Esophagus muscularis mucosa (tissue), 4 donors: ENCODE measurements at places on chromosomes 2 and 18. TPM values are rescaled to one million over a fixed set of nuclear protein-coding genes. Genes with fewer than 3 reads are reported as not detected.

Gene APLF
- 7.6 TPM for total RNA-seq

Gene TRMT61B
- total RNA-seq: 10.6 TPM

Gene DYSF
- total RNA-seq: 17.4 TPM

Gene IL36B
- not detected for total RNA-seq

Gene TUBB8B
- total RNA-seq: not detected

Gene LIMS3
- 5.0 TPM for total RNA-seq
